GM04504 (cell line): ENCODE measurements at places on chromosomes 7 and 10.

- DNase-seq: no peak
Measured at GRCh38 chr10:124705381-124705740, 38.8 kb downstream of the FAM53B start.

DNA sequence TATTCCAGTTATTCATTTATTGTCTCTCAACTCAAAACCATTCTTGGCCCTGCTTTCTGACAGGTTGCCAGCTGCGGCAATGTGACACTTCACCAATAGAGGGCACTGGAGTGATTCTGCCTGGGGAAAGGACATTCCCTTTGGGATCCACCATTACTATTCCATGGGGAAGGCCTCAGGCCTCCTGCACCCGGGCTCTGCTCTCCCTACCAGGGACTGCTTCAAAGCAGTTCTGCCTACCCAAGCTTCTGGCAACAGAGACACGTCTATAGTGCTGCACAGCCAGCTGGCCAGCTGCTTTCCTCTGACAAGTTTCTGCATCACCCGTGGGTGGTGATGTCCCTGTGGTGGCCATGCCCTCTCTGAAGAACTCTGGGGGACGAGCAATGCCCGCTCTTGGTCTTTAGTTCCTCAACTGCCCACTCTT is 163.8 kb downstream of the ELMO1 start:
- DNase-seq: no peak

DNA sequence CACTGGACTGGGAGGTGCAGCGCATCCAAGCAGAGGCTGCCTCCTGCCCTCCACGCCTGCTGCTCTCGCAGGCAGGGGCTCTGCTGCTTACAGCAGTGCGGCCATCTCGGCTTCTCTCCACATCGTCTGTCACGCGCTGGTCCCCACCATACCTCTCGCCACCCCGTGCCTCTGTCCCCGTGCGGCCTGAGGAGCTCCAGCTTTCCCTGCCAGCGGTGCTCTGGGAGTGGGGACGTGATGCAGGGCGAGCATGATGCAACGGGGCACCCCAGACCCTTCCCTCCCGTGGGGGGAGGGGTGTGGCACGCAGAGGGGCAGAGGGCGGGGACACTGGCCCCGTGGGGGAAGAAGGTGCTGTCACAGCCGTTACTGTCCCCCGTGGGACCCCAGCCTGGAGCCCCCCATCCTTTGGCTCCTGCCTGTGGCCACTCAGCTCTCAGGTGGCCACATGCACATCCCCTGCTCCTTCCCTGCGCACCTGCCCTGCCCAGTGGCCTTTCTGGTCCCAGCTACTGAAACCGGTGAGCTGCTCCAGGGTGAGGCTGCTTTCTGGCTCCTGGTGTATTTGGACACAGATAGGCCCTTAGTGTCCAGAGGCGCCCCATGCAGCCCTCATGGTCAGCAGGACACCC is 9.0 kb downstream of the GET4 start:
- no peak for DNase-seq

DNA sequence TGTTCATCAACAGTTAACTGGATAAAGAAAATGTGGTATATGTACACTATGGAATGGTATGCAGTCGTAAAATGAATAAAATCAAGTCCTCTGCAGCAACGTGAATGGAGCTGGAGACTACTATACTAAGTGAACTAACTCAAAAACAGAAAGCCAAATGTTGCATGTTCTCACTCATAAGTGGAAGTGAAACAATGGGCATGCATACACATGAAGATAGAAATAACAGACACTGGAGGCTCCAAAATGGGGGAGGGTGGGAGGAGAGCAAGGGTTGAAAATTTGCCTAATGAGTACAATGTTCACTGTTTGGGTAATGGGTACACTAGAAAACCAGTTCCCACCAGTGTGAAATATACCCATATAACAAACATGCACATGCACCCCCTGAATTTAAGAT is 179.5 kb downstream of the ZWINT start:
- no peak for DNase-seq

- no peak for DNase-seq
Measured at GRCh38 chr10:4532976-4533375, 293.0 kb upstream of the AKR1E2 start.
